WERI-Rb-1 (cell line): ENCODE measurements at places on chromosomes 5 and 9.

GRCh38 chr5:129476751-129477150 lies 16.7 kb downstream of the ADAMTS19 start:
- DNase-seq = no peak

DNA sequence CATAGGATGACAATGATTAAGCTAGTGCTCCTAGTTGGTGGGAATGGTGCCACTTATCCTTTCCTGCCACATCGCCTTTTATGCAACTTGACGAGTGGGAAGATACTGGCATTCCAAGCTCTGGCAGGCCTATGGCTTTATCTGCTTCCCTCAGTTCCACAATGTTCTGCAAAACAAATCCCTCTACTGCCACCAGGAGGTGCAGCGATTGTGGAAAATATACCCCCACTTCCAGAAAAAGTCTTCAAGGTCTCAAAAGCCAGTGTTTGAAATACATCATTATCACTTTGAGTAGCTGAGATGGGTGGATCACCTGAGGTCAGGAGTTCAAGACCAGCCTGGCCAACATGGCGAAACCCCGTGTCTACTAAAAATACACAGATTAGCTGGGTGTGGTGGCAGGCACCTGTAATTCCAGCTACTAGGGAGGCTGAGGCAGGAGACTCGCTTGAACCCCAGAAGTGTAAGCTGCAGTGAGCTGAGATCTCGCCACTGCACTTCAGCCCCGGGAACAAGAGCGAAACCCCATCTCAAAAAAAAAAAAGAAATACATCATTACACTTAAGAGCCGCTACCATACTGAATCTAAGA lies 3.4 kb downstream of the CLINT1 start:
- peak; percentile 54 for DNase-seq

GRCh38 chr5:64811050-64811640 lies 42.4 kb downstream of the CWC27 start:
- DNase-seq = no peak

- no peak for DNase-seq
These were observed 31.6 kb downstream of the ENC1 start for GRCh38 chr5:74608736-74609601.

DNA sequence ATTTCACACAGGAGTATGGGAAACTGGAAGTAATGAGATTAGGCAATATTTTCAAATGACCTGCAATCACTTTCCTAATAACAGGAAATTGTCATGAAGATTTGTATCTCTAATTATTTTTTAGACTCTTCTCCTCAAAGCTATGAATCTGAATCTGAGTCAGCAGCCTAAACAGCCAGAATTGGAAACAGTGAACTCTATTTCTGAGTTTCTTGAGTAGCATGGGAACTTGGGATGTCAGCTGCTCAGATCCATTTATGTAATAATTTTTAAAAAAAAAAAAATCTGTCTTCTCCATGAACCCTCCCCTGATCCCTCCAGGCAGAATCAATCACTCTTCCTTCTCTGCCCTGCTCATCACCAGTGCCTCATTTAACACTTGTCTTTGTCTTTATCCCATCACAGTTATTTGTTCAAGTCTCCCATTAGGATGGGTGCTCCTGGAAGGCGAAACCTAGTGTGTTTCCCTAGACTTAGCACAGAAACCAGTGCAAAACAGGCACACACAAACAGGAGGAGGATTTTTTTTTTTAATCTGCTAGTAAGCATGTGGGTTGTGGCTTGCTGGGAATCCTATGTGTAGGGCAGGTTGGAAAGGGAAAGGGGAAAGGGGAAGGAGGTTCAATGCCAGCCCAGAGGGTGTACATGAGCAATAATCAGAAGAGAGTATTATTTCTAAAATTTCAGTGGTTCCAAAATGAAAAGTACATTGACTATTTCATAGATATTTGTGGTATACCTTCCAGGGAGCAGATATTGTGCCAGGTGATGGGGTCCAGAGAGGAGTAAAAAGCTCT lies 186.8 kb downstream of the TTLL11 start:
- peak; percentile 40 for DNase-seq

DNA sequence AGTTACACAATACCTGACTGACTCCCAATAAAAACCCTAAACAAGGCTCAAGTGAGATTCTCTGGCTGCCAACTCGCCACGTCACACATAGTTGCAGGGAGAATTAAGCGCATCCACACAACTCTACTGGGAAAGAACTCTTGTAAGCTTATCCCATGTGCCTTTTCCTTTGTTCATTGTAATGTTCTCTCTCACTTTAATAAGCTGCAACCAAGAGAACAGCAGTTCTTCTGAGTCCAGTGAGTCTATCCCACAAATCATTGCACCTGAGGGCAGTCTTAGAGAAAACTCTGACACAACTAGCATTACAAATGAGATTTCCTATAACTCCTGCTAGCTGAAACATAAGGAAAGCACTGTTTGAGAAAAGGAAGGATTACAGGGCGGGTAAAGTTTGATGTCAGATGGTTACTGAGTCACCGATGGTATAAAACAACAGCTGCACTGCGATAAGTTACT lies 27.4 kb downstream of the CENPK start:
- DNase-seq = no peak

- DNase-seq = peak; percentile 77
These were observed 113.4 kb downstream of the SYK start for GRCh38 chr9:90914868-90915483.

DNA sequence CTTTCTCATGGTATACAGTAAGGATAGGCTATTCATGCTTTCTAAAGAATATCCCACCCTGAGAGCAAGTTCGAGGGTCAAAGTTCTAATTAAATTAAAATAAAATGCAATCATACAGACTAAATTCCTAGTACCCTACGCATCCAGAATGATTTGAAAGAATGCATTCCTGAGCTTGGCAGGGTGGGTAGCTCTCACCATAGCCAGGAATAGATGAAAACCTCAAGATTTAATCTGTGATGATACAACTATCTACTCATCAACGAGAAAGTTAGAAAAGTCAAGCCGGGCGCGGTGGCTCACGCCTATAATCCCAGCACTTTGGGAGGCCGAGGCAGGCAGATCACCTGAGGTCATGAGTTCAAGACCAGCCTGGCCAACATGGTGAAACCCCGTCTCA lies 32.3 kb downstream of the SERINC5 start:
- no peak for DNase-seq

DNA sequence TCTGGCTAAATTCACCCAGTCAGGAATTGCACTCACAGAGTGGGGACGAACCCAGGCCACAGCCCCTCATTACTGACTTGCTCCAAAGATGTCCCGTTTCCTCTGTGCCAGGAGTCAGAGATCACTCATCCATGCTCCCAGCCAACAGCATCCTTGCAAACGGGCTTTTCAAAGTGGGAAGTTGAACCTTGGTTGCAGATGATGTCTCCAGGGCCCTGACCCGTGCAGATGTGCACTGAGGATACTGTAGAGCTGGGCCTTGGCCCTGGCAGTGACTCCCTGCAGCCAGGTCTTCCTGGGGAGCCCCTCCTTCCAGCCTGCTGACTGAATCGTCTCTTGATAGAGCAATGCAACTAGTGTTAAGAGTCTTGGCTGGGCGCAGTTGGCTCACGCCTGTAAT lies 22.3 kb downstream of the TCF7 start:
- peak; percentile 4 for DNase-seq

DNA sequence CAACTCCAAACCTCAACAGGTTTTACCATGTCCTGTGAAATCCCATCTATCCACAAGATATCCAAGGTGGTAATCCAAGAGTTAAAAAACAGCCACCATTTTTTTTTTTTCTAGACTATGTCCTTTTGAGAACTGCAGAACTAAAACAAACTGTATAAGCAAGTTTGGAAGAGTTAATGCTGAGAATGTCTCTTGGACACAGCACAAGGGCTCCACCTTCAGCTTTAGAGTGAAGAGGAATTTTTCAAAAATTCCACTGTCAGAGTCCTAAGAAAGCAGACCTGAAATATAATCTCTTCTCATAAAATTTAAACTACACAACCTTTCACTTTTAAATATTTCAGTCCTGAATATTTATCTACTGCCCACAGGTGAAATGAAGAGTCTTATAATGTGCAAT lies 167.8 kb upstream of the CCNG1 start:
- DNase-seq = no peak

- DNase-seq = no peak
These were observed 185.9 kb downstream of the SEMA6A start for GRCh38 chr5:116388564-116389258.

DNA sequence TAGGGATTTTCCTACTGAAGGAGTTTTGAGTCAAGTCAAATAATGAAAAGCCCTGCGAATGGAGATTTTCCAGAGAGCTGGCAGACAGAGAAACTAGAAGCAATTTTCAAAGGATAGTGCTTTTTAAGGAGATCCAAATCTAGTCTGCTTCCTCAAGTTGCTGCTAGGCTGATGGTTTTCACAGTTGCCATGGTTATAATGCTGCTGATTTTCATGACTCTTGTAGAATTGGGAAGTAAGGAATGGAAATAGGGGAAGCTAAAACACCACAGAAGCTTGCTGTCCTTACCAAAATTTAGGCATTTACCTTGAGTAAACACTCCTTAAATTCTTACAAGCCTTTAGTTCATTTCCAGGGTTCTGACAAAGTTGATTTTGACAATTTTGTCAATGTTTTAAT lies 30.1 kb upstream of the HAPLN1 start:
- no peak for DNase-seq

- DNase-seq = no peak
These were observed 155.1 kb upstream of the RAI14 start for GRCh38 chr5:34501016-34501415.
